ENCODE measurements at places on chromosomes 2 and 18. TPM values are rescaled to one million over a fixed set of nuclear protein-coding genes. Genes with fewer than 3 reads are reported as not detected.

CD302 gene
- total RNA-seq, result 67.6 TPM

RNF149 gene
- total RNA-seq, result 40.0 TPM

BUB1 gene
- 0.71 TPM for total RNA-seq

CHST9 gene
- total RNA-seq, result 0.83 TPM

OSR1 gene
- 7.8 TPM for total RNA-seq

TNFRSF11A gene
- 2.1 TPM for total RNA-seq

UGT1A5 gene
- total RNA-seq, result not detected

CFC1B gene
- not detected for total RNA-seq

EGR4 gene
- not detected for total RNA-seq

HEATR5B gene
- total RNA-seq, result 21.4 TPM

SP140 gene
- total RNA-seq, result 2.1 TPM

SERPINB5 gene
- not detected for total RNA-seq

DES gene
- 13,684 TPM for total RNA-seq

CYBRD1 gene
- 119 TPM for total RNA-seq

SERPINB3 gene
- total RNA-seq, result not detected

UGT1A7 gene
- not detected for total RNA-seq

TMEM198 gene
- 3.0 TPM for total RNA-seq

ABCG8 gene
- total RNA-seq, result not detected

ANKRD30B gene
- not detected for total RNA-seq

COL4A3 gene
- total RNA-seq, result 1.4 TPM

PSMA8 gene
- not detected for total RNA-seq

NEU2 gene
- not detected for total RNA-seq

DDX18 gene
- total RNA-seq, result 40.0 TPM

All from sigmoid colon (tissue), 7 donors.